Karpas-422 (cell line): ENCODE measurements at places on chromosomes 3 and 15.

DNA sequence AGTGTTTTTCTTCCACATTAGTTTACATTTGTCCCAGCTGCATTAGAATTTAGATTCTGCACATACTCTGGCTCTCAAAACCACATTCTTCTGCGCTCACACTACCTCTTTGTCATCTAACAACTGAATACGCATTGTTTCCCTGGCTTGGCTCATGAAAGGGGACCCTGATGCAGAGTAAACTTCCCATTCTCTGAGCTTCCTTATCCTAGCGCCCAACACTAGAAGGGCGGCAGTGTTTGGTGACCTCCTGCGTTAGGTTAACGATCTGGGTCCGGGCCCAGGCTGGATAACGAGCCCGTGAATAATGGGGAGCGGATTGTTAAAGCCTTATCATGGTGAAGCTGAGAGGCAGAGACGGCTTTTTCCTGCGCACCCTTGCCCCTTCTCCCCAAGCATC is 63.9 kb downstream of the ETV5 start:
- no peak for DNase-seq

GRCh38 chr15:31344266-31344665 is 17.6 kb downstream of the KLF13 start:
- DNase-seq = no peak

- DNase-seq = peak; percentile 71
Measured at GRCh38 chr3:187024536-187025226, 94.4 kb downstream of the ST6GAL1 start.

DNA sequence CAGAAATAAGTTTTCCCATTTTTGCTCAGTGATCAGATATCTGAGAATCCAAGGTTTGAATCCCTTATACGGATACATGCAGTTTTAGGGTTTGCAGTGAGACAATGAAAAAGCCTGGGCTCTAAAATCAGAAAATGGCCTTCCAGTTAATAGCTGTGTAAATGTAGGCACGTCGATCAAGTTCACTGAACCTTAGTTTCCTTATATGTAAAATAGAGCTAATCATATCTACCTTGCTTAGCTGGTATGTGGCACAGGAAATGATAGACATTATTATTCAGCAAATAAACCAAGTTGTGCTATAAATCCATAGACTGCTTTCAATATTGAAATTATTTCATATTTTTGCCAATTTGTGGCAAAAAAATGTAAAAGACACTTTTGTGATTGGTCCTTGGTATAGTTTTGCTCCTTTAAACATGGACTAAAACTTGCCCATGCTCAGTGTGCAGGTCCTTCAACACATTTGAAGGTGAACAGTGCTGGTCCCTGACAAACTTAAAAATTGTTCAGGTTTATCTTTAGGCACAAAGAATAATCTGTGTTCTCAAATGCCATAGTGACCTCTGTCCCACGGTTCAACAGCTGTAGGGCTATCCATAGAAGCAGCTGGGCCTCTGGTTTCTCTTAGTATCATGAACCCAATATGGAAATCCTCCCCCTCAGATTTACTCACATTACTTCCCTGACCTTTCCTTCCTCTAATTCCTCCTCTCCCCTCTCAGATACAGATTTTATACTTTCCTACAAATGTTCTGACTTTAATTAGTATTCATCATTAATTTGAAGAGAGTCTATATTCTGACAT is 51.0 kb downstream of the CCDC54 start:
- DNase-seq = peak; percentile 92
